Stimulated activated CD4-positive, alpha-beta T cell treated with anti-CD3 and anti-CD28 coated beads, Interleukin-1b, Interleukin-23, amount 100 ng/mL, for 24 hours (primary cell): ENCODE measurements at places on chromosomes 4 and X.

GRCh38 chr4:111579767-111580166 lies 565.5 kb upstream of the FAM241A start:
- DNase-seq = no peak

DNA sequence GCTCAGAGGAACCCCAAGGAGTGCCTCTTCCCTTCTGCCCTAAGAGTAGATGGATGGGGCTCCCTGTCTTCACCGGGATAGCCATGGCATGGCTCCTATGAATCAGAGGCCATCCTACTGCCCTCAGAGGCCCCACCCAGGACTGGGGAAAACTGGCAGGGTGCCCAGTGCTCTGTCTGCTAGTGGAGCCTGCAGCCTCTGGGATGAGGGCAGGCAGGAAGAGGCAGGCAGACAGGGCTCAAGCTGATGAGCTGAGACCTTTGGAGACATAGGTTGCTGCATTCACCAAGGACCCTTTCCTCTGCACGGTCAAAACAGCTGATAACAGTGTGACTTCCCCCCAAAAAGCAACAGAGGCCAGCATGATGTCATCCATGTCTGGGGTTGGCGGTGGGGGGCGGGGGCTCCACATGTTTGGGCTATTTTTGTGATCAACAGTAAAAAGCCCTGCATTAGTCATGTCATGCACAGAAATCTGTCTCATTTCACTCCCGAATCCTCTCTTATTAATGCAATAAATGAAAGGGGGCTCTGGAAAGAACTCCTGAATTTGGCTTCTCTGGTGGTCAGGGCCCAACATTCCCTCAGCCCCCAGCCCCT lies 207.6 kb upstream of the MAMLD1 start:
- DNase-seq = no peak

DNA sequence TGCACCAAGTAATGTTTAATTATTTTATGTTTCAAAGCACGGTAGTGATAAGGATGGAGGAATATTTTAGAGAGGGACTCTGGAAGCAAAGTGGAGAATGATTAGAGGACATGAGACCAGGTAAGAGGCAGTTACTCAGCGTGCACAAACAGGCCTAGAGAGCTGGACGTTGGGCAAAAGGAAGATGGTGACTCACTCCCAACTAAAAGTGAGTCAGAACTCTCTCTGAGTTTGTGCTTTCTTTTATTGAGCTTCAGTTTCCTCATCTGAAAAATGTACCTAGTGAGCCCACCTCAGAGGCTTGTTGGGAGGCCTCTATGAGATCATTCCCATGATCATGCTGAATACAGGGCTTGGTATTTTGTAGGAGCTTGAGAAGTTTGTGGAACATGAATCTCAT lies 1.6 kb upstream of the ZC4H2 start:
- DNase-seq = no peak

GRCh38 chrX:132292793-132293192 lies 73.5 kb upstream of the RAP2C start:
- no peak for DNase-seq

DNA sequence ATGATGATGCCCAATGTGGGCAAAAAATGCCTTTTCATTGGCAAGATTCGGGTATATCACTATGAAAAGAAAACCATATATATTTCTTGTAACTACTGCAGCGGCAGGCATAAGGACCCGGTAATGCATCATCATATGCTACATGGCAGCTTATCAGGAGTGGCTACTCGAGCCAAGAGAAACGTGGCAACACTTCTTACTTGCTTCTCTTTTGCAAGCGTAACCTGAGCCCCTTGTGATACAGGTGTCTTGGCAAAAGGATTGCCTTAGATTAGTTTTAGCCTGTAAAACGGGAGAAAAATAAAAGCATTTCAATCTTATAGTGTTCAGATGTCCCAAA lies 280.3 kb downstream of the SPRY1 start:
- no peak for DNase-seq

DNA sequence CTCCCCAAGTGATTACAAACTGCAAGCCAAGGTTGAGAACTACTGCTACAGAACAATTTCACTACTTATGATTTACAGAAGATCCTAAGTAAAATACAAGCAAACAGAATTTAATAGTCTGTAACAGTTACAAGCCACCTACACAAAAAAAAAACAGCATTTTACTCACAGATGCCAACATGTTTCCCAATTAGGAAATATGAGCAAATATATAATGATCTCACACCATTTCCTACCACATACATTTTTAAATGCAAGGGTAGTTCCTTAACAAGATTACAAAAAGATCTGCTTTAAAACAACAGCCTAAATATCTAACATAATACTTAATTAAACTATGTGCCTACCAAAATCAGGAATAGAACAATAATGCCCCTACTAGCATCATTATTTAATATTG lies 63.4 kb downstream of the EFHC2 start:
- no peak for DNase-seq

GRCh38 chrX:153900831-153901752 lies 3.4 kb upstream of the AVPR2 start:
- no peak for DNase-seq

DNA sequence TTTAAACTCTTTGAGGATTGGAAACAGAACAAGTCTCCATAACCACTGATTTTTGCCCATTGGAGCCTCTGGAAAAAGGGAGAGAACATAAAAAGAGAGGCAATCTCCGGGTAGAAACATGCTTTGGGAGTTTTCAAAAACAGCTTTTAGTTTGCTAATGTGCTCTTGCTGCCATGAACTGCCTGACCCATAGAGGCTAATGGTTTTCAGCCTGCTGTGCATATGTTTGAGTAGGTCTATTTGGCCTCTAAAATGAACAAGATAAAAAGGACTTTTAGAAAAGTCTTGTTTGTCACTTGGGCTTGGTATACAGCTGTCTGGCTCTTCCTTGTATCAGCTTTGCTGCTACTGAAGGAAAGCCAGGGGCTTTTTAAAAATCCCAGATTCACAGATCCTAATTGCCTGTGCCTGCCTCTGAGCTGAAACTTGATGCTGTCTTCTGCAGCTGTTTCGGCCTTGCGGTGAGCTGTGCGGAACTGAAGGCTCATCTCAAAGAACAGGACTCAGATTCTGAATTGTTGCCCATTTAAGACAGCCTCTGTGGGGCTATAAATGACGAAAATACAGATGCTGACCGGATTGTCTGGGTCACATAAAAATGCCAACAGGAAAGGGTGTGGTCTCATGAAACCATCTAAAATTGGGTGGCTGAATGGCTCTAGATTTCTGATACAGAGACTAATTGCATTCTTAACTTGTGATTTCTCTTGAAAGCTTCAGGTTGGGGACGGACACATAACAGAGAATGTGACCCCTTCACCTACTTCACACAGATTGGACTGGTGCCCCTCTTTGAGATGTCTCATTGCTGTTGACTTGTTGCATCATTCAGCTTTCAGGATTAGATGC lies 18.4 kb upstream of the ZNF41 start:
- DNase-seq = no peak

DNA sequence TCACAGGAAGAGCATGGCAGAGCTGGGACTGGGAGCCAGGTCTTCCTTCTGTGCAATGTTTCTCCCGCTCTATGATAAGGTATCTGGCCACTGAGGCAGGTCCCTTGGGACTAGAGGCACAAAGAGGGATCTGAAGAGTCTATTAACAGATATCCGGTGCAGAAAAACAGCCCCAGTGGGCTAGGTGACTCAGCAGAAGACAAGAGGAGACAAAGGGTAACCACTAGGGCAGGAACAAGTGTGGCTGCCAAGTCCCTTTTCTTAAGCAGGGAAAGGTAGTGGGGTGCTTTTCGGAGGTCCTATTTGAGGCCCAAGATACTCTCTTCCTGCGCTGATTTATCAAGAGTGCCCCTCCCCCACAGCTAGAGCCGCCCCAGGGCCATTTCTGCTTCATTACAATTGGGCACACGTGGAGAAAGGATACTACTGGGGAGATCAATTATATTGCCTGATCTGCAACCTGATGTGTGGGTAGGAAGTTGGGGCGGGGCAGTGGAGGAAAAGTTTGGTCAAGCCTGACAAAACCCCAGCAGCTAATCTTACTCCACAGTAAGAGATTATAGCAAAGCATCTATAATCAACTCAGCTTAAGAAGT lies at the start of gene DGAT2L6:
DGAT2L6 (plus strand) TSS at position 546 of the 596 bp plus-strand sequence. CDS start 100 bp downstream, outside the sequence.
- DNase-seq = no peak

- DNase-seq = no peak
Measured at GRCh38 chr4:111689214-111689613, 456.0 kb upstream of the FAM241A start.

DNA sequence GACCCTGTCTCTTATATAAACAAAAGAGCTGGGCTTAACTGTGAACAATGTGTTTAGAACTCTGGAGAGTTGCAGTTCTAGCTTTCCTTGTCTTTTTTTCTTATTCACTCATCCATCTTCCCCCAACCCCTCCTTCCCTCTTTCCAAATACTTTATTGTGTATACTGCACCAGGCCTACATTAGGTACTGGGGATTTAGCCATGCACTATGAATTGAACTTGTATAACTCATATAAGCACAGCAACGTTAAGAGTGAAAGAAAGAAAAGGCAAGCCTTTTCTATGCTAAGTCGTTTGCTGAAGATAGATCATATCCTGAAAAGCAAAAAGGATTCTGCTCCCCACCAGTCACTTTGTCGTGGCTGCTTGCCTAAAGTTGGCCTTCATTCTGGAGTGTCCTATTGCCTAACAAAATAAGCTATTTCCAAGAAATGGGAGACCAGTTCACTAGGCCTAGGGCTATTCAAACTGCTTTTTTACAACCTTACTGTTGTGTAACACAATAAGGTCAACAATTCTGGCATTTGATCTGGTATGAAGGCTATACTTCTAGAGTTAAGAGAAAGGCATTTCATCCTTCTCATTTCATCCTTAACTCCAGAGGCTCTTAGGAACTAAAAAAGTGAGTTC lies 32.2 kb downstream of the CCNI start:
- DNase-seq = no peak

DNA sequence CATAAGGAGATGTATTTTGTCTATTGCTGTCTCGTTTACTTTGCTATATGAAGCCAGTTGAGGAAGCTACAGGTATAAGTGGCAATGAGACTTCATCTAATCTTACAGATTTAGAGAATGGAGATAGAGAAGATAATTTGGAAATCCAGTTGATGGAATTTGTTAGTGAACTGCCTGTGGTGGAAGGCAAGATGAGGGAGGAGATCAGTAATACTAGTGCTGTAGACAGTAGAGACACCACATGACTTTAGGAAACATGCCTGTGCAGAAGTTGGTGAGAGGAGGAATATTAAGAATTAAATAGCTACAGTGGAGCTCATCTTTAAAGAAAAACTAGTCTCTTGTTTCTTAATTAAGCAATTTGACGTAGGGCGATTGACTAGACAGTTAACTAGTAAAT lies 51.3 kb downstream of the RBPJ start:
- DNase-seq = no peak

GRCh38 chr4:157300701-157301100 lies 80.2 kb downstream of the GRIA2 start:
- DNase-seq = no peak

DNA sequence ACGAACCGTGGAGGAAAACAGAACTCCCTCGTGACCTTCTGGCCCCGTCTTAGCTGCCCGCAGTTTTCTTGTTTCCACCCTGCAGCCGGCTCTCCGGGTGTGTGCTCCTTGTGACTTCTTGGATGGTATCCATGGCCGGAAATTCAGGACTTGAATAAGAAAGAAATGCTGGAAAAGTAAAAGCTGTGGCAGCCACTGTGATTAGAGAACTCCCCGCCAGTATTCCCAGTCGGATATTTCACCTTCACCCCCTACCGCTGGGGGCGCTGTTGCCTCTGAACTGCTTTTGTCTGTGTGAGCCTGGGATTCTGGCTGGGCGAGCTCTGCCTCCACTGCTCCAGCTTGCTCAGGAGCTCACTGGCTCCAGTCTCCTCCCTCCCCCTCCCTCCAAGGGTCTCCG lies 41.5 kb upstream of the CYP4V2 start:
- DNase-seq = peak; percentile 30

- no peak for DNase-seq
Measured at GRCh38 chr4:68654946-68655721, 15.3 kb downstream of the UGT2B15 start.

DNA sequence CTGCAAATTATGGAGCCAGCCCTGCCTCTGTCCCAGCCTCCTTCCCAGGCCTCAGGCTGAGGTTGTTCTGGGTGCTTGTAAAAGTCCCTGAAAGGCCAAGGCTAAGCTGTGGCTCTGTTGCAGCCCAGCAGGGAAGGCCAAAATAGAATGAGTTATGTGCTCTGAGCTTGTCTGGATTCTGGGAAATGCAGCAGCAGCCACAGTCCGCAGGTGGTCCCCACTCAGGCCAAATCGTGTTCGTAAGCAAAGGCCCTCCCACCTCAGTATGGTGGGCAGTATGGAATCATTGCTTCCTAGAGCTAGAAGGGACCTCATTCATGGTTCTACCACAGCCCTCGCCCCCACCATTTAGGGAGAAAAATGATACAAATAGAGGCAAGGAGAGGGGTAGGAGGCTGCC lies 4.7 kb upstream of the TCEAL1 start:
- DNase-seq = no peak

DNA sequence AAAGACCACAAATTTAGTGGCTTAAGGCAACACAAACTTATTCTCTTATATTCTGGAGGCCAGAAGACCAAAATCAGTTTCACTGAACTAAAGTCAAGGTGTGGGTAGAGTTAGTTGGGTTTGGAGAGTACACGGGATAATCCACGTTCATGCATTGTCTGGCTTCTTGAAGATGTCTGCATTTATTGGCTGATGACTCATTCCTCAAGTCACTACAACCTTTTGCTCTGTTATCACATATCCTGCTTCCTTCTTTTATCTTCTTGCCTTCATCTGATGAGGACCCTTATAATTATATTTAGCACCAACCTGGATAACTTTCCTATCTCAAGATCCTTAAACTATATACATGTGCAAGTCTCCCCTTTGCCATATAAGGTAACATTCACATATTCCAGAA lies 590.0 kb downstream of the FSTL5 start:
- no peak for DNase-seq

GRCh38 chr4:68673143-68673542 lies 2.7 kb upstream of the UGT2B15 start:
- no peak for DNase-seq
